Stimulated activated CD8-positive, alpha-beta memory T cell treated with anti-CD3 and anti-CD28 coated beads, Interleukin-7, amount 100 ng/mL, for 48 hours (primary cell): ENCODE measurements at places on chromosomes 2 and 18.

- no peak for DNase-seq
Observed at GRCh38 chr2:240911641-240912265, 5.6 kb downstream of the CROCC2 start.

GRCh38 chr2:35931115-35931514 lies 424.5 kb upstream of the CRIM1 start:
- DNase-seq = no peak

DNA sequence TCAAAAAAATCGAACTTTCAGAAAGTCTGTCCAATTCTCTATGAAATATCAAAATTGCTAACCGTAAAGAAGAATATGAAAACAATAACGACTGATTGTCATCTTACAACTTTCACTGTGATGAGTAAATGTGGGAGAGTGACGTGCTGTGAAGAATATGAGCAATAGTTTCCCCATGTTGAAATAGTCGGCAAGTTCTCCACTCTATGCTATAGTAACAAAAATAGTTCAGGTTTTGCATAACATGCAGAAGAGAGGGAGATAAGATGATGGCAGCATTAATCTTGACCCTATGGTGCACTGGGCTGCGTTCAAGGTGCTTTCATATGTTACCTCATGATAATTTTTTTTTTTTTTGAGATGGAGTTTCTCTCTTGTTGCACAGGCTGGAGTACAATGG lies 196.8 kb upstream of the CYRIA start:
- no peak for DNase-seq

GRCh38 chr2:8451273-8451672 lies 230.6 kb upstream of the ID2 start:
- DNase-seq = no peak

GRCh38 chr2:187951470-187952218 lies 340.0 kb upstream of the GULP1 start:
- no peak for DNase-seq

- no peak for DNase-seq
Observed at GRCh38 chr2:218020966-218021535, 18.3 kb upstream of the TNS1 start.

DNA sequence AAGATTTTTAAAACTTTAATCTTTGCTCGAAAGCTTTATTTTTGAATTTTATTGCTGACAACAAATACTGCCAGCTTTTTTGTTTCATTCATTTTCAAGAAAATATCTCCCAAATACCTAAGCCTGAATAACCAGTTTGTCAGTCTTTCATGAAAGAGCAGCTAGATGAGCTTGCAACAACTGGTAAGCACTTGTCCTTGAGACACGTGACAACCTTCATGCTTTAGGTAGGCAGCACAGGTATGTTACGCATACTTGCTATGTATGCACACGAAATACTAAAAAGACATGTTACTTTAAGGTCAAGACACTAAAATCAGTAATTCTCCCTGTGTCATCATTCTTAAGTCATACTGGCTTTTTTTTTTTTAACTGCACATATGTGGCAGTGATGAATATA lies 12.3 kb downstream of the CEBPZ start:
- DNase-seq = no peak
